ENCODE measurements at places on chromosomes 11 and 22.

DNA sequence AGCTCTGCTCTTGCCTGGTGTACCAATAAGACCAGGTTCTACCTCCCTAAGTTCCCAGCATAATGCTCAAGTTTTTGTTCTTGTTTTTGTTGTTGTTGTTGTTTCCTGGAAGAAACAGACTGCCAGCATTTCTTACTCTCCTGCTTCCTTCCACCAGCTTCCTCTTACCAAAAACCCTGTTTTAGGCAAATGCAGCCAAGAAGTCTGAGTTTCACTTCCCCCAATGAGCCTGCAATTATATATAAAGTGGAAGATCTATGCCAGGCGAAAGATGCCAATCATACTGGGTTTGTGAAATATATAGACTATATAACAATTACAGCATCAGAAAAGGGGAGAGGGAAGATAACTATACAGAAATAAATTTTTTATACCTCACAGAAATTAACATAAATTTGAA is 931.5 kb upstream of the FAT3 start:
- no peak for DNase-seq

GRCh38 chr22:18031695-18032454 is 7.5 kb upstream of the MICAL3 start:
- no peak for DNase-seq

GRCh38 chr11:126419801-126420697 is 64.6 kb downstream of the ST3GAL4 start:
- no peak for DNase-seq

GRCh38 chr22:20550851-20551744 is 43.7 kb downstream of the MED15 start:
- no peak for DNase-seq

DNA sequence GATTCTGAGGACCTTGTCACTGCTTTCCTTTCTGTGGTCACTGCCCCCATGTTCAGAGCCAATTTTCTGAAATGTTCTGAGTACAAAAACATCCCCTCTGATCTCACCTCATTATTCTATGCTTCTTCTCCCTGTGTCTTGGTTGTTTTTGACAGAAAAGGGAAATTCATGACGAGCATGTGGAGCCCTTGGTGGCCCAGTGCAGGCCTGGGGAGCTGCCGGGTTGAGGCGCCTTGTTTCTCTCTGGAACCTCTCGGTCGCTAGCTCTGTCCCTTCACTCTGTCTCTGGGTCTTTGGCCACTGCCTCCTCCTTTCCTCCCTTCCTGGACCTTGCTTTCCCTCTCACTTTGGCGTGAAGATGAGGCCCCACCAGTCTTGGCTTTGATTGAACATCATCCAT is 63.0 kb upstream of the THY1 start:
- DNase-seq: no peak

GRCh38 chr11:62307950-62308349 is 9.1 kb upstream of the SCGB1D4 start:
- no peak for DNase-seq

DNA sequence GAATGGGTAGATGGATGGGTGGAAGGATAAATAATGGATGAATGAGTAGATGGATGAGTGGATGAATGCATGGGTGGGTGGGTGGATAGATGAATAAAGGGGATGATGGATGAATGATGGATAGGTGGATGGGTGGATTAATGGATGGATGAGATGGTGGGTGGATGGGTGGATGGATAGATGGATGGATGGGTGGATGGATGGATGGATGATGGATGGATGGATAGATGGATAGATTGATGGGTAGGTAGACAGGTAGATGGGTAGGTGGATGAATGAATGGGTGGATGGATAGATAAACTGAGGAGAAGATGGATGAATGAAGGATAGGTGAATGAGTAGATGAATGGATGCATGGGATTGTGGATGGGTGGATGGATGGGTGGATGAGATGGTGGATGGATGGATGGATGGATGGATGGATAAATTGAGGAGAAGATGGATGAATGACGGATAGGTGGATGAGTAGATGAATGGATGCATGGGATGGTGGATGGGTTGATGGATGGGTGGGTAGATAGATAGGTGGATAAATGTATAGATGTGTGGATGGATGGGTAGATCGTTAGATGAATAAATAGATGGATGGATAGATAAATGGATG is 331.3 kb downstream of the MN1 start:
- DNase-seq: no peak

DNA sequence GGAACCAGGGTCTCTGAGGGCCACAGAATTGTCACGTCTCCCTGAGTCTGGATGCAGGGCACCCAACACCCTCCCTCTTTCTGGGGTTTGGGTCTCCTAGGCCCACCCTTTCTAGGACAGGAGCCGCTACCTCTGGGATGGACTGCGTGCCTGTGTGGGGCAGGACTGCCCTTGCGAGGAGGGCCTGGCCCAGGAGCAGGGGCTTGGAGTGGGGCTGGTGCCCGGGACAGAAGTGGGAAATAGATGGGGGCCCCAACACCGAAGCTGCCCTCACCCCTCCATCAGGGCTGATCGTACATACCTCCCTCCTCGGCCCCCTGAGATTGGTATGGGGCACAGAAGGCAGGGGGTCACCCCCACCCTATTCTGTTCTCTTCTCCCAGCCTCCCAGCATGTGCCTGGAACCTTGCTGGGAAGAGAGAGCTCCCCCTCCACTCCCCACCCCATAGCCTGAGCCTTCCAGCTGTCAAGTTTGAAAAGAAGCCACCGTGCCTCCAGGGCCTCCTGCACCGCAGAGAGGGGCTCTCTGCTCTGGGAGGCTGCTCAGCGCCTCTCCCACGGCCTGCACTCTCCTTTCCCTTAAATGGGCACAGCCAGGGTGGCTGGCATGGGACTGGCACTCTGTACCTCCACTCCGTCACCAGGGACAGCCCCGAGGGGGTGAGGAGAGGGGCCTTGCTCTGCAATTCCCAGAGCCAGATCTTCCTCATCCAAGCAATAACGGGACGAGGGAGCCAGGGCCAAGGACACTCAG is 1.8 kb downstream of the LRRC10B start:
- no peak for DNase-seq

DNA sequence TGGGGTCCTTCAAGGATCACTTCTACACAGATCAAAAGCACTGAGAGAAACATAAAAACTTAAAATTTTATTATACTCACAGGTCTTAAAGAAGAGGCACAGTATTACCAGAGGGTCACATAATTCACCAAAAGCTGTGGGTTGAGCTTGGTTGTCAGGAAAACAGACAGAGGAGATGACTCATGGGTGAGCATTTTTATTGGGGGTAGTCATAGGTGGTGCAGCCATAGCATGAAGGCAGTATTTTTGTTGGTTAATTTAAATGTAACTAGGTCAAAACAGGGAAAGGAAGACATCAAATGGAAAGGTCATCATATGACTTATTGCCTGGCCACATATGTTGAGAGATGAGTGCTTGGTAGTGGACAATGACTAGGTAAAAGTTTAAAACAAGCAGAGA is 24.2 kb downstream of the OR5B17 start:
- DNase-seq: no peak

DNA sequence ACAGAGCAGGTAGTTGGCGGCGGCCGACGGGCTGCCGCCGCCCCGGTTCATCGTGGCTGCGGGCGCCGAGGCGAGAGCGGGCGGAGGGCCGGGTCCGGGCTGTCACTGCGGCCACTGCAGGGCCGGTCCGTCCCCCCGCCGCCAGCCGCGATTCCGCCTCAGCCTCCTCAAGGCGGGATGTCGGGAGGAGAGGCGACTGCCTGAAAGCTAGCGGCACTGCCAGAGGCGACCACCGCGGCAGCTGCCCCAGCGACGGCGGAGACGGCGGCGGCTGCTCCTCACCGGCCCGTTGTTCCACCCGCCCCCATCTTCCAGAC is 234 bp downstream of the SESN3 start:
- DNase-seq: no peak

DNA sequence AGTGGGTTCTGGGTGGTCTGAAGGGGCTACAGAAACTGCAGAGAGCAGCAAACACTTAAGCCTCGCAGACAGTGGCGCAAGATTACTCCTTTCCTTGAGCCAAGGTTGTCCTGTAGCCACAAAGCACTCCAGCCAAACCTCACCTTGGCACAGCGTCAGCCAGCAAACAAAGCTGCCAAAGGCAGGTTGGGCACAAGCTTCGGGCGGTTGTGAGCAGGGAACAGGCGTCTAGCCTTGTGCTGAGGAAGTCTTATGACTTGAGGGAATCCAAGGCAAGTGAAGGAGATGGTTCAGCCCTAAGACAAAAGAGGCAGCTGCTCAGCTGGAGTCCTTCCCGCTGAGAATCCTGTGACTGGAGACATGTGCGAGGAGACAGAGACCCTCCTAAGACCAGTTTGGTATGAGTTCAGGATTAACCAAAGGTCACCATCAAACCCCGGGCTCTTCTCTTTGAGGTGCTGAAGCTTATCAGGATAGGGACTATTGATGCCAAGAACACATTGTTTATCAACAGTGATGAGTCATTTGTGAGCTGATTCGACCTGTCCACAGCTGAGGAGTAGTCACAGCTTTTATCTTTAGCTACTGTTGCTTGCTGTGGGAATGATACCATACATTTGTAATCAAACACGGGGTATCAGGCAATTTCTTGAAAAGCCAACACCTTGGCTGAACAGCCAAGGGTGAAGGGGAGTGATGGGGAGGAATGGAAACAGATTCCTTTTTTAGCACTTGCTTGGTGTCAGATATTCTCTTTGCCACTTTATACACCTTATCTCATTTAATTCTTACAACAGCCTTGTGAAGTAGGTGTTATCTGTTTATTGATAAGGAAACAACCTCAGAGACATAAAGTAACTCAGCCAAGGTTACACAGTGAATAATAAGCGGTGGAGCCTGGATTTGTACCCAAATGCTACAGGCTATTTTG is 4.6 kb downstream of the ADM start:
- no peak for DNase-seq
